ENCODE measurements at places on chromosomes 1 and 21.

DNA sequence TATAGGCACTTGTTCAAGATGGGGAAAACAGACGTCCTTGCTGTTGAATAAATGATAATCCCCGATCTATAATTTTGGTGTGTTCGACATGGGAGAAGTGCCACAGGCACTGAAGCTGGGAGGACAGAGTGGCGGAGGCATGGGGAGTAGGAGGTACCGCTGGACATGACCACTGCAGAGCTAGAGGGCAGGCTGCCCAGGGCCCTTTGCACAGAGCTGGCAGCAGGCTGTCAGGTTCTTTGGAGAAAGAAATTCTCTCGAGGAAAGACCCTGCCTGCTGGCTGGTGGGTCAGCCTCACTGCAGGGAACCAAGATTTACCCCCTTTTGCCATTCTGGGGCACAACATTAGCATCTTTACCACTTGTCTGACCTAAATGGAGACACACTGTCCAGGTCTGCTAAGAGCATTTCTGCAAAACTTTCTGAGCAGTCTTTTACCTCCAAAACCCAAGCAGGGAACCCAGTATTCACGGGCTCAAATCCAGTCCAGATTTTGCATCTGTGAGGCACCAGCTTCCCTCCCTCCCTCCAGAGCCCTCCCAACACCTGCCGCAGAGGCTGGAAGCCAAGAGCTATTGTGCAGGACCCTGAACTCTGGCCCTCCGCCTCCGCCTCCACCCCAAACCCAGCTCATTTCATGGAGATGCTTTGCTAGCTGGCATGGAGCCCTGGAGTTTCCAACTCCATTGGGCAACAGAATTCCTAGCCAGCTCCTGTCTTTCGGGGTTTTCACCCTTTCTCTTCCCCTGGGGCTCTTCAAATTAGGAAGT is 142.3 kb downstream of the PLXNA2 start:
- no peak for DNase-seq

- no peak for DNase-seq
These were observed 42.0 kb upstream of the UBE2U start for GRCh38 chr1:64161357-64161941.

DNA sequence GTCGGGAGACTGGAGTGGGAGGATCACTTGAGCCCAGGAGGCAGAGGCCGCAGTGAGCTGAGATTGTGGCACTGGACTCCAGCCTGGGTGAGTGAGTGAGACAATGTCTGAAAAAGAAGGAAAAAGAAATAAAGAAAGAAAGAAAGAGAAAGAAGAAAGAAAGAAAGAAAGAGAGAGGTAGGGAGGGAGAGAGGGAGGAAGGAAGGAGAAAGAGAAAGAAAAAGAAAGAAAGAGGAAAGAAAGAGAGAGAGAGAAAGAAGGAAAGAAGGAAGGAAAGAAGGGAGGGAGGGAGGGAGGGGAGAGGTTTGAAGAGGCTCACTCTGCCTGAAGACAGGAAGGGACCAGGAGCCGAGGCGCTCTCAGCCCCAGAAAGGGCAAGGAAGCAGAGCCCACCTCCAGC is 4.8 kb upstream of the TCP10L start:
- DNase-seq: no peak

GRCh38 chr1:174652569-174653280 is 205.0 kb downstream of the GPR52 start:
- no peak for DNase-seq

- no peak for DNase-seq
These were observed 50.0 kb downstream of the YARS1 start for GRCh38 chr1:32767156-32767555.
